Stimulated activated CD4-positive, alpha-beta T cell treated with anti-CD3 and anti-CD28 coated beads, Interleukin-1b, Interleukin-23, amount 100 ng/mL, for 4 hours (primary cell): ENCODE measurements at places on chromosomes 4 and X.

DNA sequence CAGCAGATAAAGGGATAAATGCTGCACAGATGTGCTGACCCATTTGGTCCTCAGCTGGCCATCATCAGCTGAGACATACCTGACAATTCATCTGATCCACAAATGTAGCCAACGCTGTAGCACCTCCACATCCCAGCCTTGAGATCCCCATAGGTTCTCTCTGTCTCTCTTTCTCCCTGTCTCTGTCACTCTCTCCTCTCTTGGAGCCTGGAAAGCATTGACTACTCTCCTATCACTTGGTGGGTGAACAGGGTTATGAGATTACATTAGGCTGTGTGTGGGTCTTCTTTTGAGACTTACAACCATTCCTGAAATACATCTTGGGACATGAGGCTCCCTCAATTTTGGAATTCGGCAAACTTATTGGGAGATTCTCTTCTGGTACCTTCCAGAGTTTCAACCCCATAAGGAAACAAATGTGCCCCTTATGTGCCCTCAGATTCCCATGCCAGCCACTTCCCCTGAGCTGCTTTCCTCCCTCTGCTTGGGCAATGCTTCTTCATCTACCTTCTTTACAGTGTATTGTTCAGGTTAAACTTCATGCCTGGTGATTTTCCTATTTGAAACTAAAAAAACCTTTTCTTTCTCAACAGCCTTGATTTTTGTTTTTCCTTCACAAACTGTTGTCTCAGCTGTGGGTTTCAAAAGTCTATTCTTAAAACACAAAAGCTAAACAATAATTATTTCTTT lies 29.1 kb upstream of the FGF2 start:
- DNase-seq: no peak

GRCh38 chrX:45619290-45619689 lies 418.6 kb upstream of the DIPK2B start:
- DNase-seq: no peak

DNA sequence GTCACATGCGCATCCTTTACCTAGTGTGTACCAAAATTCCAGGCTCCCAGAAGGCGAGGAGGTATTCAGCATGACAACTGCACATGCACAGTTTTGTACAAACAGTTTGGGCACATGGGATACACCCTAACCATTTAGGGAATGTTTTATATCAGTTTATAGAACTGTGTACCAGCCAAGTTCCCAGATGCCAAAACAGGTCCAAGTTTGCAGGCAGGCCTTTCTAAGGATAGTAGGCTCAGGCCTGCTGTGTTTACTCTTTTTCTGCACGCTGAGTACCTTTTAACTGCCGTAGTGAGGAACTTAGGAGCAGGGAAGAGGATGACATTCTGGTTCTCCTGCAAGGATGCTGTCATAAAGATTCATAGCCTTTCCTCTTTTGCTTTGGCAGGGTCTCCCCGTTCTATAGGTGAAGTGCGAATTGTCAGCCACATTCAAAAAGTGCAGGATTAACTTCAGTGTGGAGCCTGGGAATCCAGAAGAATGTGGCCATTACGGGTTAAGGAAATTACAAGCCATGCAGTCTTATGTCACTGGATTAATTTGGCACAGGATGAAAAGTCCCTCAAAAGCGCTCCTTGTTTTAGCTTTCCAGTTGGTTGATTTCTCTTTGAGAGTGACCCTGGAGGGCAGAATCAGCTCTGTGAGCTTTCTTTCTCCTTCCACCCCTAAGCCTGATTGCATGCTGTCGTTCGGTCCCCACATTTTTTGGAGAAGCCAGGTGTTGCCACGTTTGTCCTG lies 259.8 kb downstream of the ARHGAP10 start:
- DNase-seq: no peak

- DNase-seq: no peak
These were observed 137.8 kb upstream of the RBPJ start for GRCh38 chr4:26183017-26183416.

GRCh38 chrX:63282077-63282476 lies 69.1 kb downstream of the SPIN4 start:
- no peak for DNase-seq

GRCh38 chrX:73400136-73400748 lies 46.6 kb upstream of the CDX4 start:
- DNase-seq: no peak

GRCh38 chr4:126890383-126890782 lies 742.4 kb upstream of the INTU start:
- DNase-seq: no peak

DNA sequence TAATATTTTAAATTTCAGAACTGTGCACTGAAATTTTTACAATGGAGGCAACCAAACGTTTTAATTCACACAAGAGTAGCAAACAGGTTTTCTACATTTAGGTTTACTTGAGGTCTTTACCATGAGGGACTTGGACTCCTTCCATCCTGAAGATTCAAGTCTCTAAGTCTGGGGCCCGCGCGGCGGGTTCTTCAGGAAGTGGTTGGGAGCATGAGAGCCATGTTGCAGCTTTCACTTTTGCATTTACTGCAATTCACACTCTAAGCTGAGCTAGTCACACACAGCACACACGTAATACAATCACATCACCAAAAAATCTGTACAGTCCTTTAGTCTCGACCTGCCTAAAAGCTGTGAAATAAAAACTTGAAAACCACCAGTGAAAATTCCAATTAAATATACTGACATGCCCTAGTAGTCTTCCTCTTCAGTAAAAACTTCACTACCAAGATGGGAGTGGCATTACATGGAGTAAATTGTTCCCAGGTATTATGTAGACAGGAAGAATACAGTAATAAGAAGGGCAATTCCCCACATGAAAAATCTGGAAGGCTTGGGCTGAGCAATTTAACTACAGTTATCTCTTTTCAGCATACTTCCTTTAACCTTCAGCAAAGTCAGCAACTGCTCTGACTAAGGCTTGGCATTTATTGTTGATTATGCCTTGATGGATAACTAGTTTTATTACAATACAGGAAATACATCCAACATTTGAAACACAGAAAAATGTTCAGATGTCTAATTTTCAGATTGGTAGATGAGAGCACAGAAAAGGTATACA lies 571.1 kb upstream of the DIPK2B start:
- no peak for DNase-seq

DNA sequence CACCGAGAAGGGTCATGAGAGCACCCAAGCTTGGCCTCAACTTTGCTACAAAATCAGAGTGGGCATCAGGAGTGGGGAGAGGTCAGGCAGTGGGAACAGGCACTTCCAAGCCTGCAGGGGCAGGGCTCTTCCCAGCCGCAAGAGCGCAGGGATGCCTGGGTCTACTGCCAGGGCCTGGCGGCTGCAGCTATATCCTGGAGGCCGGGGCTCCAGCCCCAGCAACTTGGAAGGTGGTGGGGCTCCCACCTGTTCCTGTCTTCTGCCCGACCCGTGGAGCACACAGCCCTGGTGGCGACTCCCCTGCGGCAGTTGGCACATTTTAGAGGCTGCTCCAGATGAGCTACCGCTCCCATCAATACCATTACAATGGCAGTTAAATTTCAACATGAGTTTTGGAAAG lies 607.0 kb downstream of the TRAM1L1 start:
- DNase-seq: no peak

DNA sequence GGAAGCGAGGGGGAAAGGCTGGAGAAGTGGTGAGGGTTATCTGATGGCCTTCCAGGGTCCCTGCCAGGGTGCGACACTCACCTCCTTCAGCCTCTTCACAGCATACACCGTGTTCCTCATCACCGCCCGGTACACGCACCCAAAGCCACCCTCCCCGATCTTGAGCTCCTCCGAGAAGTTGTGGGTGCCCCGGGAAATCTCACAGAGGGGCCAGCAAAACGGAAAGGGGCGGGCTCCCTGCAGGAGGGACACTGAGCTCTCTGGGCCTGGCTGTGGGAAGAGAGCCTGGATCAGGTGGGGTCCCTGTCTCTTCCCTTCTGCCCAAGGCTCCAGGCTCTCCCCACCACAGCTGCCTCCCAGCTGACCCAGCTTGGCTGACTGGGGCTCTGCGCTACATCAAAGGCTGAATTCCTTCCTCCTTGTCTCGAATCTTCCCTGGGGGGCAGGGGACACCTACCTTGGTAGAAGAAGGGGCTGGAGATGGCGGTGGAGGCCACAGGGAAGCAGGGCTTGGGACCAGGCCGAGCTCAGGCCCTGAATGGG lies 1.1 kb downstream of the IRAK1 start:
- no peak for DNase-seq

DNA sequence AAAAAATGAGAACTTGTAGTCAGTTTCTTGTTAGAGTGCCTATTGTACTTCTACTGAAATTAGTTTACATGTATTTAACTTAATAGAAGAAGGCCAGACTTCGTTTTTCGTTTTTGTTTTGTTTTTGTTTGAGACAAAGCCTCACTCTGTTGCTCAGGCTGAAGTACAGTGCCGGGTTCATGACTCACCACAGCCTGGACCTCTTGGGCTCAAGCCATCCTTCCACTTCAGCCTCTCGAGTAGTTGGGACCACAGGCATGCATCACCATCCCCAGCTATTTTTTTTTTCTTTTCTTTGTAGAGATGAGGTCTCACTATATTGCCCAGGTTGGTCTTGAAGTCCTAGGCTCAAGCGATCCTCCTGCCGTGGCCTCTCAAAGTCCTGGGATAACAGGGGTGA lies 793.9 kb downstream of the ADGRL3 start:
- DNase-seq: no peak

GRCh38 chr4:14410516-14410915 lies 591.8 kb upstream of the CPEB2 start:
- no peak for DNase-seq

DNA sequence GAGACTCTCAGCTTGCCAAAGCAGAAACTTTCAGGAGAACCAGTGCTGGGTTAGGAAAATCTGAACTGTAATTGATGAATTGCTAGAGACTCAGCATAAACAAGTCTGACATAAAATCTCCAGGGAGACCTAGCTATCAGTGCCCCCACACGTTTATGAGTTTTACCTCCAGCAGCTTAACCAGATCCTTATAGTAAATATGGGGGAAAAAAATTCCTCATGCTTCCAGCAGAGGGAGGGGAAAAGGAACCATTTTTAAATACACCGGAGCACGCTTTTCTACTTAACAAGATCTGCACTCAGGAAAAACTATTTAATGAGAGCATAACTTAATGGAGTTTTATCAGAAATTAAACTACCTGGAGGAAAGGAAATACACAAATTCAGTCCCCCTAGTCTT lies 1040.7 kb upstream of the INTU start:
- no peak for DNase-seq

- DNase-seq: no peak
These were observed 18.5 kb downstream of the HCCS start for GRCh38 chrX:11129534-11130105.

- DNase-seq: no peak
These were observed 573.8 kb downstream of the MAGEB5 start for GRCh38 chrX:26789751-26790150.

DNA sequence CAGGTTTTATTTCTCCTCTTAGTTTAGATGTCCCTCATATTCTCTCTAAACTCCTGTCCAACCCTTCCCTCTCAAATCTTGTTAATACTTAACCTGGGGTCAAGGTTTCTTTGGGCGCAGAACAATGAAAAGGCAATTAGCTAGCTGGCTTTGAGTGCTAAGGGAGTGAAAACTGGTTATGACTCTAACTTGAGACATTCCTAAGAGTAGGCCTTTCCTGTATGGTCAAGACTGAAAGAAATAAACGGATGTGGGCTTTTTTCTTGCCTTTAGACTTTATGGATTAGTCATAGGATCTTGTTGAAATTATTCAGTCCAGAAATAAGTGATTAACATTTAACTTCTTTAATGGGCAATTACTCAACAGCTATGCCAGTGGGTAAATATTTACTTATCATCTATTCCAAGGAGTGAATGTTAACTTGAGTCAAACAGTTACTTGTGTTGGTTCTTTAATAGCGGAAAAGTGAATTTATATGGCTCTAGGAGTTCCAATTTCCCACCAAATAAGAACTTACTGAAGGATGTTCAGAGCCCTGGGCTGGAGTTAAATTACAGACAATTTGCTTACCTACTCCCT lies 141.7 kb upstream of the SCML1 start:
- DNase-seq: no peak

DNA sequence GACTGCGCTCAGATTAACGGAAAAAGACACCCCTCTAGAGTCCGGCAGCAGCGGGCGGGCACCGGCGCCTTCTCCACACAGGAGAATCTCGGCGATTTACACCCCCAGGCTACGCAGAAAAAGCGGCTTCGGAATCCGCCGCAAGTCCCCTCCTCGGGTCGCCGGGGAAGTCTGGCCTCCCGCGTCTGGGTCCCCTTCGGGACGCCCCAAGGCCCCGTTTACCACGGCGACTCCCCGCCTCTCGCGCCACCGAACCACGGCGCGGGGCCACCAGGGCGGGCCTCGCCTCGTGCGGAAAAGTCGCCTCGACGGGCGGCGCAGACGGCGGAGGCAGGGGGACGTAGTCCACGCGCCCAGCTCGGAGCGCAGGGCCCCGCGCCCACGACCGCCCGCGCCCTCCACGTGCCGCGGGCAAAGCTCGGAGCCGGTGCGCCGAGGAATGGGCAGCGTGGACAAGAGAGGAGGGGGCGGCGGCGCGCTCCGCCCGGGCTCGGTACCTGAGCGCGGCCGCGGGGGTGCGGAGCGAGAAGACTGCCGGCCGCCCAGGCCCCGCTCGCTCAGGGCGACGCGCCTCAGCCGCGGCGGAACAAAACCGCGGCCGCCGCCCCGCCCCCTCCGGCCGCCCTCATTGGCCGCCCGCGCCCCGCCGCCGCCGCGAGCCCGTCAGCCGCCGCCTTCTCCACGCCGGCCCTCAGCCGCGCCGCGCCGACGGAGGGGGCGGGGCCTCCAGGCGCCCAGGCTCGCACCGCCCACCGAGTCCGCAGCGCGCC lies at the start of gene FAM53A:
Gene FAM53A (minus strand): TSS at position 578 of the 770 bp plus-strand sequence. CDS start 15,572 bp downstream, outside the sequence.
- DNase-seq: no peak

- no peak for DNase-seq
These were observed 180.8 kb upstream of the BCOR start for GRCh38 chrX:40278340-40279090.

DNA sequence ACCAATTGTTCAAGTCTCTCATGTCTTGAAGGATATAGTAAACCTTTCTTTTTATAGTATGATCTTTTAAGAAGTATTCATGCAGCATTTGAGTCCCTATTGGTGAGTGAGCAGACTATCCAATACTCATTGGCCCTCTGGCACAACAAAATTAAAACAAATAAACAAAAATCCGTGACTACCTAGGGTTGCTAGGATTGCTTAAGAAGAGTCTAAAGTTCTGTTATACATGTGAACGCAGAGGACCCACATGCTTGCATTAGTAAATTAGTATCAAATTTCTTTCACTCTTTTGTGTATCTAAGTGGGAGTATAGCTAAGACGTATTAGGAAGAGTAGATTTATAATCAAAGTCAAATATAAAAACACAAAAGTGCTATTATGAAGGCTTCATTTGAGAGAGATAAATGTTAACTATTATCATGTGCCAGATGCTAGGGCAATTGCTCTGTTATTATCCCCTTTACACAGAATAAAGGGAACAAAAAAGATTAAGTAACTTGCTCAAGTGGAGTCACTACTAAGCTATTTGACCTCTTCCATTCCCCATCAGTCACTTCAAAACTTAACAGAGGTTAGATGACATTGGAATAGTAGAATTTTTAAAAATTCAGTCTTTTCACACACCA lies 29.2 kb upstream of the LARP1B start:
- no peak for DNase-seq

DNA sequence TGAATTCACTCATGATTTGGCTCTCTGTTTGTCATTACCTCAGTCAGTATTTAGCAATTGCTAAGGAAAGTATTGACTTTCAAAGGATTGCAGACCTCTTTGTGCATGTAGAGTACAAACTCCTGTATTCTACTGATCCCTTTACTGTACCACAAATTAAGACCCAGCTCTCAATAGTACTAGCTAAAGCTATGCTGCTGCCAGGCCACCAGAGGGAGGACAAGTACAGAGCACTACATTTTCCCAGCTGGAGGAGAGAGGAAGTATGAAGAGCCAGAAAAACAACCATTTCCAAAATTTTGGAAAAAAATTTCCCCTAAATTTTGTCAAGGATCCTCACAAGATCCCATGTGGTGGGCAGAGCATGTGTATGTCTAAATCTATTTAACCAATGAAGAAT lies 175.0 kb upstream of the MTMR8 start:
- no peak for DNase-seq
